ENCODE measurements at places on chromosomes 4 and X.

DNA sequence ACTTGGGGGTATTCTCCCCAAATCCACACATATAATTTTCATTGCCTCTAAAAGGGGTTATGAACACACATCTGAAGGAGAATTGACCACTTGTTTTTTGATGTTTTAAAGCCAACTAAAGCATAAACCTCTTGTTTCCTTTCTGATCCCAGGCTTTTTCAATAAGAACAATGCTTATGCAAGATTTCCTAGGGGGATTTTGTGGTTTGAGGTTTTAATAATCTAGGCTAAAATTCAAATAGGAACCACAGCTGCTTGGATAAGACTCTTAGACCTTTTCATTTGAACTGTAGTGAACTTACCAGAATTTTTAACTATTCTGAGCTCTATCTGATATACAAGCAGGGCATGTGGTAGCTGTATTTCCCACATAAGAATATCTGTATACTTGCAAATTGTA lies 651.1 kb downstream of the ANKRD50 start:
- DNase-seq: no peak

- DNase-seq: no peak
Measured at GRCh38 chr4:173398779-173399415, at the start of gene SCRG1. TSS of gene SCRG1 (minus strand) at chr4:173399116. CDS start at chr4:173391414, 7,702 bp downstream.

DNA sequence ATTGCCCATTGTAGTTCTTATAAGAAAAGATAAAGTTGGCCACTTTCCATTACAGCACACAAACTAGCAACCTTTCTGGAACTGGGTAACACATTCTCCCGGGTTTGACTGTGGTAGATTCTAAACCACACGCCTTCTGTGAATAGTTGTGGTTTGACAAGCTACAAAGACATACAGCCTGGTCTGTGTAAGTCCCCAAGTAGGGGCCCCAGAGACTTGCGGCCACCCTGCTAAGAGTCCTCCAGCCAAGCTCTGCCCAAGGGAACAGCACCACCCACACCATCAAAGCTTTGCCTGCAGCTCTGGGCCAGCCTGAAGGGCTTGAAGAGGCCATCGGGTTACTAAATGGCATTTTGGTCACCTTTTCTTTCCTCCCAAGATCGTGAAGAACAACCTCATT lies 203.4 kb downstream of the MAML3 start:
- DNase-seq: no peak

DNA sequence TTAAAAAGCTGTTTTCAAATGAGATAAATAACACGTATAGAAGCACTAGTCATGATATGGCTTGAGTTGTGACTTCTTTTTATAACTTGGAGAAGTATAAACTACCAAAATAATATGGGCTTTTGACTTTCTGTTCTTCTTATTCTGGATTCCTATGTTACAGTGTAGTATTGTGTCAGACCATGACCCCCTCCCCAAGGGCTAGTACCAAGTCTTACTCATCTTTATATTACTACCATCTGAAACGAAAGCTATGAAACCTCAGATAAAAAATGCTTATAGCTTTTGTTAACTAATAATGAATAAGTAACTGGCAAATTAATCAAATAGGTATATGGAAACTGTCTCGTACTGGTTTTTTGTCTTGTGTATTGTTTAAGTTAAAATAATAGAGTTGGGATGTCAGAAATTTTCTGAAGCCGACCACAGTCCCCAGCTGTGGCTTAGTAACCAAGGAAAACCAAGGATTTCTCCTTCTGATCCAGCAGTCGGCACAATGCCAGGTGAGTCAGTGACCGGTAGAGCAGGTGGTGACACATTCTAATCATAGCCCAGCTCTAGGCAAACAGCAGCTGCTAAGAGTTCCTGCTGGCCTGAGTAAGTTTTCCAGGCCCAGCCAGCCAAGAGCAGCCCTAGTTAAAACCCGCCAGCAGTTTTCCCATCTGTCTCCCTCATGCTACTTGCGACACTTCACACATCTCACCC lies 163.3 kb upstream of the PRDX4 start:
- no peak for DNase-seq

DNA sequence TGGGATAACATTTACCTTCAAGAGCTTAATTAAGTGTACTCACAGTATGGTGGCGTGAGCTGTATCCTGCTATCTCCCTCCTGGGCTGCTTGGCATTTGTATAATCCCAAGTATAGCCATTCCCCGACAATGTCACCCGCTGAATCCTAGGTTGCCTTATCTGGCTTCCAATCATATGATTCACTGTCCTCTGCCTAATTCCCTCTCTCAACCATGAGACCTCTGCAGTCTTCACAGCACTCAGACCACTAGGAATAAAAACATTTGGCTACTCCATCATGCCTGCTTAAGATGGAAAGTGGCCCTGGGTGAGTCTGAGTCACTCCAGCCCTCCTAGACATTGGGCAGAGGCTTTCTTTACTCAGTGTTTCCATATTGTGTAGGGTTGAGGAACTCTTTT lies 28.9 kb upstream of the WDFY3 start:
- no peak for DNase-seq

- no peak for DNase-seq
Measured at GRCh38 chr4:608236-608635, 17.1 kb upstream of the PDE6B start.

- DNase-seq: no peak
Measured at GRCh38 chr4:174157106-174157607, 126.3 kb downstream of the FBXO8 start.

- DNase-seq: no peak
Measured at GRCh38 chrX:71420686-71421085, 54.5 kb downstream of the TAF1 start.

DNA sequence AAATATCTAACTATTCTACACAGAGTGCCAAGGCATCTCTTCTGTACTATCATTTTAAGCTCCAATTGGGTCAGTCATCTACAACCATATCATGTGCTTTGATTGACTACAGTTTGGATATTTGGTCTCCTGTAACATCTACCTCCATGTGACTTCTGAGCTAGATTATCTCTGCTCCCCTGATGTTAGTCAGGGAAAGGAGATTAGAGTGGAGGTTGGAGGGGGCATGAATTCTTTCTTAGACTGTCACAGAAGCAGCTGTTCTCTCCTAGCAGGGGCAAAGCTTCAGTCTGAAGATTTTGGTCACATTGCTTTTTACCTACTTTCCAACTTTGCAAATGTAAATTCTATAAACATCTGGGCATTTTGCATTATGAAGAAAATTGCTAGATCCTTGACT lies 62.6 kb upstream of the C4orf54 start:
- no peak for DNase-seq

- no peak for DNase-seq
Measured at GRCh38 chrX:1094566-1095333, 117.7 kb downstream of the CRLF2 start.

DNA sequence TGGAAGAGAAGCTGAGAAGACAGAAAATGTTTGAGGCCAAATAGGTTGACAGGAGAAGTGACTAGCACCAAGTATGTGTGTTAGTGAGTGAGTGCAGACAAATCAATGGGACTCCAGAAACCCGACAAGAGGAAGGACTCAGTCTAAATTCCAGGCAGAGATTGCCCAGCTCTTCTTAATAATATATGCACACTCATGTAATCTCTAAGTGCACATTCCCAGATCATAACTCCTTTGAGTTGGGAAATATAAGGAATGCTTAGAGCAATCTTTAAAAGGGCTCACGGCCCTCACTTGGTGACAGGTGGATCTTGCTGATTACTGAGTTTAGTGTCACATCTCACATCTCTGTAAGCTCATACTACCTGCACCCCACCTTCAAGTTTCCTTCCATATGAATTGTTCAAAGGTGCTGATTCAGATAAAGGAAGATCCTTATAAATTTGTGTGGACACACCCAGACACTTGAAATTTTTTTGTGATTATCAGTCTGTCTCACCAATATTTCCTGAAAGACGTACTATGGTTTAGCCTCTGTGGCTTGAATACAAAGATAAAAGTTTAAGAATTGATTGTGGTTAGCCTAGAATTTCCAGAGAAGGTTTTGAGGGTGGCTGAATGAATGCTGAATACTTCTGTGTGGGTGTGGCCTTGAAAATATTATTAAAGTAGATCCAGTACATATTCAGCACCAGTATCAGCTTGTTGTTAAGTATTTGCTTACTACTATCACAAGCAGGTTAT lies 205.1 kb upstream of the UGT8 start:
- no peak for DNase-seq

GRCh38 chr4:41143311-41144039 lies 70.9 kb downstream of the APBB2 start:
- no peak for DNase-seq

DNA sequence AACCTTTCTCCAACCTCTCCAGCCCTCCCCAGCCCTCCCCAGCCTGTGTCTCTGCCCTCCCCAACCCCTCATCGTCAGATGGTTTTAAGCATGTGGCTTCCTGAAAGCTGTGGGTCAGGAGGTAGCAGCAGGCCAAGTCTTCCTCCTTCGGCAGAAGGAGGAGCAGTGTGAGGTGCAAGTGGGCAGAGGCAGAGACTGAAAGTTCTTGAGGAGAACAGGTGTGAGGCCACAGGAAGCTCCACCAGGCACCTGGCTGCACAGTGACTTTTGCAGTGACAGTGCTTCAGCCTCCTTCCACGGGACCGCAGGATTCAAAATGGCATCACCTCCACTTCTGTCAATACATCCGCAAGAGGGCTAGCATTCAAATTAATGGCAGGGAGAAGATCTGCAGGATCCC lies 203.9 kb upstream of the LEF1 start:
- no peak for DNase-seq

GRCh38 chrX:139932073-139932900 lies 566 bp downstream of the ATP11C start:
- peak; percentile 31 for DNase-seq

DNA sequence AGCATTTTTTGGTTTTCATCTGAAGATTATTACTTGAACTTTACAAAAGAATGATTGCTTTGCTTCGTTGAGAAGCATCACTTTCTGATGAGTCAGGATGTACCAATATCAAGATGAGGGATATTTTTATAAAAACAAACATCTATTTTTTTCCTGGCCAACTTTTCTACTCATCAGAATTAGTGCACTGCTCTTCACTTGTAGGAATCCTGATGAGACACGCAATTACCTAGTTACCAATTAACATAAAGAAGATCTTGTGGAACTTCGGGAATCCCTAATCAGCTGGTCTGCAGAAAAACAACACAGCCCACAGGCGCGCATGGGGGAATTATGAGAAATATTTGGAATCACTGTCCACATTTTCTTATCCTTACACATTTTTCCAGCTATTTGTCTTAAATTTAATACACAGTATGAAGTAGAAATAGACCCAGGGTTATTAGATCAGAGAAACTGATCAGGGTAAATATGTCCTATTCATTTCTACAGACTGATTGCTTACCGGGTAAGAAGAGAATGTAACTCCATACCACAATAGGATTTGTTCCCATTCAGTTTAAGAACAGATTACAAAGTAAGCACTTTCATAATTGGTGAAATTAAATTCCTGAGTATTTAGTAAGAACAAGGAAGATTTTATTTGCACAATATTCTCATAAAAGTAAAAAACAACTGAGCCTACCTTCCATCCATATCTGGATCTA lies 50.9 kb downstream of the MFAP3L start:
- no peak for DNase-seq

DNA sequence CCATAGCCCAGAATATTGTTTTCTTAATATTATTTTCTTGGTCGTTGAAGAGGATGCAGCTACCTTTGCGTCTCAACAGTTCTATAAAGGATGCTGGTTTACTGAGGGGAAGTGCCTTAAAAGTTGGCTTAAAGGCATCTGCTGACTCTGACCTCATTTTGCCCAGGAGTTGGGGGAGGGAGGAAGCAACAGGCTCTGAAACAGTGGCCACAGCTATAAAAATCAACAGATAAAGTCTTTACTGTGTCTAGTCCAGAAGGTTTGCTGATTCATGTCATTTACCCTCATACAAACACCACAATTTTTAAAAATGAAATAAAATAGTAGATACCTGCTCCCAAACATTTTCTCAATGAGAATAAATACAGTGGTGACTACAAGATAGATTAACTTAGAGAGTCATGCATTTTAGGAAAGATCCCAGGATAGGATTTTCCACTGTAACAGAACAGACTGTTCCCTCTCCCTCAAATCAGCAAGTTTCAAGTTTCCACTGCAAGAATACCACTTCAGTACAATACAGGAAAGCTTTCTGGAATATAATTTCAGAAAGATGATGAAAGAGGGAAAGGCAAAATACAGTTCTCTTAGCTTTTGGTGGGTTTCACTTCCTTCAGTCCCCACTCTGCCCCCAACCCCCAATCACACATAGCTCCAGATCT lies 1.9 kb downstream of the PHKA1 start:
- DNase-seq: no peak

DNA sequence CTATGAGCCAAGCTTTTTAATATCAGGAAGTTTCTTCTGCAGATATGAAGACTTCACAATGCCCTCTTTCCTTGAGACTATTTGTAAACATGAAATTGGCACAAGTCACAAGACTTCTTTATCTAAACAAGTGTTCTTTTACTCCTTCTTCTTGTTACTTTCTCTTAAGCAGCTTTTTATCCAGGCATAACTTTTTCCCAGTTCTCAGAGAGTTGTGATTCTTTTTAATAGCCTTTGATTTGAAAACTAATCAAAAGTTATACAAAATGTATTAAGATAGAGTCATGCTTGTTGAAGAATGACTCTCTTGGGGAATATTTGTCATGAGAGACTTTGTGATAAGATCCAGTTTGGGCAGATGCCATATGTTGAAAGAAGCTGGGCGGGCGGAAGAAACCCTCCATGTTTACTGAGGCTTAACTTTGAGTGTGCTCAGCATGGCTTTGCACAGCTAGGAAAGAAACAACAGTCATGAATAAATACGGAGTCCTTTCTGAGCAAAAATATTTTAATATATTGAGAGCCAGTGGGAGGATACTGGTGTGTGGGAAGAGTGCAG lies 39.3 kb downstream of the SYTL5 start:
- DNase-seq: no peak

DNA sequence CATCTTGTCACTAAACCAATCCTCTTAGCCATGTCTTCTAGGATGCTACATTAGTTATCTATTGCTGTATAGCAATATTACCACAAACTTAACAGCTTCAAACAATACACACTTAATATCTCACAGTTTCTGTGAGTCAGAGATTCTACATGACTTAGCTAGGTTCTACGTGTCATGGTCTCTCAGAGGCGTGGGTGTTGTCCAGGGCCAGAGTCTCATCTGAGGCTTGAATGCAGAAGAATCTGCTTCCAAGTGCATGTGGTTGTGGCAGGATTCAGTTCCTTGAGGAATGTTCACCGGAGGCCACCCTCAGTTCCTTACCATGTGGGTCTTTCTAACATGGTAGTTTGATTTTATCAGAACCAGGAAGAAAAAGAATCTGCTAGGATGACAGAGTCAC lies 26.4 kb downstream of the PPP1R2C start:
- no peak for DNase-seq

All from activated CD4-positive, CD25-positive, alpha-beta regulatory T cell (primary cell).